D721Med (cell line): ENCODE measurements at places on chromosomes 1 and 21.

GRCh38 chr1:40692429-40692895 lies 958 bp downstream of the NFYC start:
- DNase-seq, result no peak

DNA sequence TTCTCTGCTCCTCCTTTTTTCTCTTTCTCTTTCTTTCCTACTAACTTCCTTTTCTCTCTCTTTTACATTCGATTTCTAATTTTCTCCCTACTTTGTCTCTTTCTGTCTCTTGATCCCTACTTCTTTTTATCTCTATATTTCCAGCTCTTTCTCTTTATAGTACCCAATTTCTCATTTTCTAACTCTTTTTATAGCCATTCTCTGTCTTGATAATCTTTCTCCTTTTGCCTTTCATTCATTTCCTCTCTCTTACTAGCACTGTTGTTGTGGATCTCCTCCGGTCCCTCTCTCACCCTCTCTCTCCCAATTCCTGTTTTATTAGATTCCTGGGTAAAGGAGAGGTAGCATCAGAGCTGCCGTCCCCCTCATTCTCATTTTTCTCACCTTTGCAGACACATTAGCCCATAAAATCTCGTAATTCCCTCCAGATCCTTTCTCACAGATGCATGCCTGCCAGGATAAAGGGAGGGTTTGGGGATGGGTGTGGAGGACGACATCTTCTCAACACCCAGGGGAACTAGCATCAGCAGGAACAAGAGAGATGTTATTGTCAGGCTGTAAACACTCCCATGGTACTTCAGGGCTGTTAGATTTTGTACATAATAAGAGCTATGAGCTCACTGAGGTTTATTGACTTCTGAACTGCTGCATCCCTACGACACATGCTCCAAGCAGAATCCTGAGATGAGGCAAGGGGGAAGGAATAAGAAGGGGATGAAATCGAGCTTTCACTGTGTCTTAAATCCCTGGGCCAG lies 159.0 kb upstream of the GALNT2 start:
- DNase-seq, result no peak

- no peak for DNase-seq
Measured at GRCh38 chr21:41465176-41465781, 39.2 kb downstream of the MX1 start.

GRCh38 chr1:147821883-147822282 lies 61.5 kb upstream of the GJA5 start:
- DNase-seq, result no peak

GRCh38 chr1:24929398-24930259 lies 447 bp downstream of the RUNX3 start:
- no peak for DNase-seq

DNA sequence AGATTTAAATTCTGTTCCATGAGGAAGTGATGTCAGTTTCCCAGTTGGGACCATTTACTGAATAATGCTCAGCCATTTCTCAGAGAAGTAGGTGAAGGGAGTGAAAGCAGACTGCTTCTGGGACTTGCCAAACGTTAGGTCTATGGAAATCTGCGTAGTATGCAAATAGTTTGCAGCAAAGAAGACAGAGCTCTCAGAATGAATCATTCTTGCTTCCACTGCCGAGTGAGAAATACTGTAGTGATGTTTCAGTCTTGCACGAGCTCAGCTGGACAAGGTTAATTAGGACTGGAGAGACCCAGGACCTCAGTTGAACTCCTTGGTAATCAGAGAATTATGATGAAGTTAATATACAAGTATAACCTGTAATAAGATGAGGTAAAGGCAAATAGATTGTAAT lies 317.7 kb upstream of the DAB1 start:
- no peak for DNase-seq

- DNase-seq, result no peak
Measured at GRCh38 chr1:19398309-19398760, 86.2 kb downstream of the SLC66A1 start.

GRCh38 chr1:38095454-38095931 lies 48.9 kb upstream of the POU3F1 start:
- no peak for DNase-seq

GRCh38 chr21:14088391-14088790 lies 122.4 kb downstream of the LIPI start:
- no peak for DNase-seq

- no peak for DNase-seq
Measured at GRCh38 chr1:175548774-175549173, 194.6 kb downstream of the TNR start.

- DNase-seq, result no peak
Measured at GRCh38 chr1:226496453-226497015, 52.0 kb upstream of the STUM start.

- DNase-seq, result no peak
Measured at GRCh38 chr21:41405321-41405720, 20.7 kb upstream of the MX1 start.

DNA sequence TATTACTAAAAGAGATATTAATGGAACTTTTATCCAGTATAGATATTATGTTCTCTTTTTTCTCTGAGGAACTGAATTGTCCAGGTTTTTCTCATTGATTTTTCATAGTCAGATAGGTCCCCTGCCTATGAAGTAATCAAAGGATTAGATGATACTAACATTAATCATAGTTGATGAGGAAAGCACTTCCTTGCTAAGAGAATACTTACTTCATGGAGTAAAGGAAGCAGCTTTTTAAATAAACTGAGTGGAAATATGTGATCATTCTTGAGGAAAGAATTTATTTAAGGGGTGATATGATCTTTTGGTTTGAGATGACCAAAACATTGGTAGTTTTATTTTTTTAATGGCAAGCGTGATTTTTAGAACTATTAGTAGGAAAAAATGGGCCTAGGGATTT lies 58.9 kb downstream of the SWT1 start:
- no peak for DNase-seq

DNA sequence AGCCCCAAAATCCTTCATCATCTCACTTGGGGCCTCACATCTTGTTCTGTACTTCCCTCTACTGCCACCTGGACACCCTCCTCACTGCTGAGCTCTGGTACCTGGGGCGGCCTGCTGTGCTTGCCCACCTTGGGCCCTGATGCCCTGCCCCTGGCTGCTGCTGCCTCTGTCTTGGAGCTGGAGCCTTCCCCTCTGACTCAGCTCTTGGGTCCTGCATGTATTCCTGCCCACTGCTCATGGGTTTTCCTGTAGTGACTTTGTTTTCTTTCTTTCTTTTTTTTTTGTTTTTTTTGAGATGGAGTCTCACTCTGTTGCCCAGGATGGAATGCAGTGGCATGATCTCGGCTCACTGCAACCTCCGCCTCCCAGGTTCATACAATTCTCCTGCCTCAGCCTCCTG lies 37.5 kb downstream of the TRAPPC10 start:
- no peak for DNase-seq

GRCh38 chr1:173530795-173531693 lies 53.9 kb downstream of the PRDX6 start:
- no peak for DNase-seq

GRCh38 chr21:45766501-45766900 lies 123.0 kb downstream of the PCBP3 start:
- no peak for DNase-seq

GRCh38 chr1:89685461-89685860 lies 52.5 kb downstream of the LRRC8C start:
- no peak for DNase-seq

- DNase-seq, result no peak
Measured at GRCh38 chr1:3585940-3586568, 25.3 kb downstream of the MEGF6 start.

- DNase-seq, result no peak
Measured at GRCh38 chr1:219985169-219985568, 56.8 kb upstream of the SLC30A10 start.

DNA sequence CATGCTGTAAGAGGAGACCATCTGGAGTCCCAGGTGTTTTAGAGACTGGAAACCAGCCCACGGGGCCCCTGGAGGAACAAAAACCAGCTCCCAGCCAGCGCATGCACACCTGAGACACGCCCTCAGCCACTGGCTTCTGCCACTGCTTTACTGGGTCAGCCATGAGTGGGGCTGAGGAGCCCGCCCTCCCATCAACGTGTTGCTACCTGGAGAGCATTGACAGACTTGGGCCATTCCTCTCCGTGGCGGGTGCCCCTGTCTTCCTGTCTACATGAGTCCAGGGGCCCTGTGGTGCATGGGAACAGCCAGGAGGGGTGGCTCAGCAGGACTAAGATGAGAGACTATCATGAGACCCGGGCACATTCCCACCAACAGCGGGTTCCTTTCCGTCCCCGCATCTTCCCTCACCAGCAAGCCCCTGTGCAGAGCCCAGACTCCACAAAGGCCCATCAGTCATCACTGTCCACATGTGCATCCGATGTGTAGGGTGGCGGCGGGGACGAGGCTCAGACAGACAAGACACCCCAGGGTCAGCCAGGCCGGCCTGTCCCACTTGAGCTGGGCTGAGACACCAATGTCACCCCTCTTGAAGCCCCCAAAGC lies 45.4 kb upstream of the POFUT2 start:
- DNase-seq, result no peak

DNA sequence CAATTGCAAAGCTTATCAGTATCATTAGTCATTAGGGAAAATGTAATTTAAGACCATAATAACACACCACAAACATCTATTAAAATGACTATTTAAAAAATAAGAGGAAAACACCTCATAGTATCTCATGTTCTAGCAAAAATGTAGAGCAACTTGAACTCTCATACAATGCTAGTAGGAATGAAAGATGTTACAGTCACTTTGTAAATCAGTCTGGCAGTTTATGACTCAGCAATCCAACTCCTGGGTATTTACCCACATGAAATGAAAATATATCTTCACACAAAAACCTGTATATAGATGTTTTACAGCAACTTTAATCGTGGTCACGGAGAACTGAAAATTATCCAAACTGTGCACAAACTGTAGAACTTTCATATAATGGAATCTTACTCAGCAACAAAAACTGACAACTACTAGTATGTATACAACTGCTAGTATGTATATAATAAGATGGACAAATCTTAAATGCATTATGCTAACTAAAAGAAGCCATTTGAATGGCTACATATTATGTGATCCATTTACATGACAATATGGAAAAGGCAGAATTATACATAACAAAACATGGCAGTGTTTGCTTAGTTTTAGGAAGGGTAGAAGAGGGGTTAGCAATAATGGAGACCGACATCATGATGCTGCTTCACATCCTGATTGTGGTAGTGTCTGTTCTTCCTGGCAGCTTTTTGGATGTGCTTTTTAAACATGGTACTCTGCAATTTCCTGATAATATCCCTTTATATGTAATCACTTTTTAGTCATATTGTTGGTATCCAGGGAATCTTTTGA lies 267.0 kb downstream of the KCTD3 start:
- no peak for DNase-seq

DNA sequence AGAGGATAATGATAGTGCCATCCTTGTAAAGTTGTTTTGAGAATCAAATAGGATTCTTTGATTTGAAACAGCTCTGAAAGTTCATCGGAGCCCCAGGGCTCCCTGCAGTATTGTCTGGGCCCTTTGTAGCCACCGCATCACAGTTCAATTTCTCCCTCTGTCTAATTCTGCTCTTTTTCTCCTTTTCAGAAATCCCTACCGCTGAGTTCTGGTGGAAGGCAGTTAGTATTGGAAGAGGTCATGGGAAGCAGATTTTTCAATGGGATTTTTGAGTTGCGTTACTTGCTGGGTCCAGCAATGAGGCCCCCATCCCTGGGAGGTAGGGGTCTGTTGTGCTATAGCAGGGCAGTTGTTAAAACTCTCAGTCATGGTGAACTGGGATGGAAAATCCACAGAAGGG lies 101.0 kb upstream of the DISP3 start:
- DNase-seq, result no peak

- no peak for DNase-seq
Measured at GRCh38 chr1:91513160-91513559, 12.5 kb downstream of the CDC7 start.

DNA sequence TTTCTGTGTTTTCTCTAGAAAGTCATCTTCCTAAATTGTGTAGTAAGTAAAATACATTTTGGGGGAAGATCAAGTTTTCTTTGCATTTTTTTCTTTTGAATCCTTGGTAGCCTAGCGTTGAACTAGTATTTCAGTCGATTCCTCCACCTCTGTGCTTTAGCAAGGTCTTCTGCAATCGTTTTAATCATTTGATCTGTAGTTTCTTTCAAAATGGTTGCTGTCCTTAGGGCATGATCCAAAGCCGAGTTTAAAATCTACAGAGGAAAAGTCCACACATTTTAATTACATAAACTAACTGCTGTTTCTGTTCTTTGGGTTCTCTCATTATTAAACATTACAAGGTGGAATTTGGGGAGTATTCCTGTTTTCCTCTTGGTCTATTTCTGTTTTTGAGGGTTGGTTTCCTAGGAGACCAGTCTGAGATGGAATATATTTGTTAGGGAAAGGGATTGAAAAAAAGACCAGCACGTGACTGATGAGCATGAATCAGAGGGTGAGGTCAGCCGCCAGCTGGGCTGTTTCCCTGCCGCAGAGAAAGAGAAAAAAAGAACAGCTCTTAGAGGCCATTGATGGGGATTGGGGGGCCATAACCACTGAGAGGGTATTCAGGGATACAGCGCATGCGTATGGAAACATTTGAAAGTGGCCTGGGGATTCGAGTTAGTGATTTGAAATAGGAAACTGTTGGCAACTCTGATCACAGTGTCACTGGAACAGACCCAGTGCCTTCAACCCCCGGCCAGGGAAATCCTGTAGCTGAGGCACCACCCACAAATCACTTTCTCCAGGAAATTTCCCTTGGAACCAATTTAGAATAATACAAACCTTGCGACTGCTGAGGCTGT lies 40.6 kb downstream of the AKNAD1 start:
- no peak for DNase-seq

DNA sequence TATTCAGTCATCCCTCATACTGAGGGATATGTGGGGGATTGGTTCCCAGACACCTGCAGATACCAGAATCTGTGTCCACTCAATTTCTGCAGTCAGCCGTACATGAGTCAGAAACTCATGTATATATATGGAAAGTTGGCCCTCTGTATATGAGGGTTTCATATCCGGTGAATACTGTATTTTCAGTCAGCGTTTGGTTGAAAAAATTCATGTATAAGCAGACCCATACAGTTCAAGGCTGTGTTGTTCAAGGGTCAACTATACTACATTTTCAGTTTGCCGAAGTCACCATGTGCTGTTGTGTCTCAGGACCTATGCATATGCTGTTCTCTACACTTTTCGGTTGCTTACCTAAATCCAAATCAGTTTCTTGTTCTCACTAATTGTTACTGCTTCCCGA lies 10.5 kb downstream of the AXDND1 start:
- no peak for DNase-seq

- no peak for DNase-seq
Measured at GRCh38 chr1:46804027-46804889, 5.4 kb downstream of the CYP4B1 start.

DNA sequence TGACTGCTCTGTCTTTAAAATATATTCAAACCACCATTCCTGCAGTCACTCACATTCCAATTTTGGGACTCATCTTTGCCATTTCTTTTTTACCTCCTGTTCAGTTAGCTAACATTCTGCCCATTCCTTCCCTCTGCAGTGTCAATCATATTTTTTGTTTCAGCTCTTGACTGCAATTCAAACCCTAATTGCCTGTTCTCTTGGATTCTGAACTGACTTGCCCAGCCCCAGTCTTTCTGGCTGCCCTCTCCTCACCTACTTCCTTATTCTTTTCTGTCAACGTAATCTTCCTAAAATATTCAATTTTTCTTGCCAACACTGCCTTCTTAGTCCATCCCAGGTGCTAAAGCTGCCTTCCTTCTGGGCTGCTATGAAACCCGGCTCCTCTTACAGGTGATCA lies 6.1 kb downstream of the PRDM2 start:
- DNase-seq, result no peak

- DNase-seq, result no peak
Measured at GRCh38 chr1:160474392-160475242, 48.4 kb downstream of the SLAMF6 start.

- no peak for DNase-seq
Measured at GRCh38 chr1:44994309-44994898, 8.0 kb upstream of the EIF2B3 start.
